Pancreas (tissue), 10 donors: ENCODE measurements at places on chromosomes 5 and 9. TPM values are rescaled to one million over a fixed set of nuclear protein-coding genes. Genes with fewer than 3 reads are reported as not detected.

C9orf50 gene
- not detected for polyA plus RNA-seq

PCDHB10 gene
- polyA plus RNA-seq = 0.30 TPM

FOXD4L4 gene
- polyA plus RNA-seq = 0.07 TPM

PTAR1 gene
- polyA plus RNA-seq = 6.2 TPM

- no peaks in the 10 kb centered on the region for H3K36me3 ChIP-seq
- no peaks in the 10 kb centered on the region for H3K27me3 ChIP-seq
- no peaks in the 10 kb centered on the region for H3K4me1 ChIP-seq
- H3K4me3 ChIP-seq = no peak overlapping the region
Observed at GRCh38 chr9:82721593-82721992, 341.3 kb downstream of the RASEF start.

DNA sequence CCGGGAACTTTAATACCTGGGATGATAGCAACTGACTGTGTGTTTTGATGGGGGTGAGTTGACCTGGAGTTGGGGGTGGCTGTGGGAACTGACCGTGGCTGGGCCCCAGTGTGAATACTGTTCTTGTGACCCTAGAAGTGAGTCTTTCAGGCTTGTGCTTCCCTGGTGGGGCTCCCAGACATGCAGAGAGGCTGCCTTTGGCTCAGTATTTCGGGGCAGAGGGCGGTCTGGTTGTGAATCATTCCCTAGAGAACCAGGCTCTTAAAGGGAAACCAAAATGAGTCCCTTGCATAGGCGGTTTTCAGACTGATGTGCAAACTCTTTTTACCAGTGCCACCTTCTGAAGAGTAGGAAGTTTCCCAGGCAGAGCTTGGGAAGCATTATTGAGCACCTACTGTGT, 132.1 kb downstream of the MACROH2A1 start:
- DNase-seq = no peak
- H3K36me3 ChIP-seq = no peaks in the 10 kb centered on the region
- H3K4me3 ChIP-seq = no peak overlapping the region
- no peaks in the 10 kb centered on the region for H3K4me1 ChIP-seq
- H3K27ac ChIP-seq = no peak overlapping the region
- H3K27me3 ChIP-seq = no peaks in the 10 kb centered on the region
